ENCODE measurements at places on chromosomes 11 and 22.

DNA sequence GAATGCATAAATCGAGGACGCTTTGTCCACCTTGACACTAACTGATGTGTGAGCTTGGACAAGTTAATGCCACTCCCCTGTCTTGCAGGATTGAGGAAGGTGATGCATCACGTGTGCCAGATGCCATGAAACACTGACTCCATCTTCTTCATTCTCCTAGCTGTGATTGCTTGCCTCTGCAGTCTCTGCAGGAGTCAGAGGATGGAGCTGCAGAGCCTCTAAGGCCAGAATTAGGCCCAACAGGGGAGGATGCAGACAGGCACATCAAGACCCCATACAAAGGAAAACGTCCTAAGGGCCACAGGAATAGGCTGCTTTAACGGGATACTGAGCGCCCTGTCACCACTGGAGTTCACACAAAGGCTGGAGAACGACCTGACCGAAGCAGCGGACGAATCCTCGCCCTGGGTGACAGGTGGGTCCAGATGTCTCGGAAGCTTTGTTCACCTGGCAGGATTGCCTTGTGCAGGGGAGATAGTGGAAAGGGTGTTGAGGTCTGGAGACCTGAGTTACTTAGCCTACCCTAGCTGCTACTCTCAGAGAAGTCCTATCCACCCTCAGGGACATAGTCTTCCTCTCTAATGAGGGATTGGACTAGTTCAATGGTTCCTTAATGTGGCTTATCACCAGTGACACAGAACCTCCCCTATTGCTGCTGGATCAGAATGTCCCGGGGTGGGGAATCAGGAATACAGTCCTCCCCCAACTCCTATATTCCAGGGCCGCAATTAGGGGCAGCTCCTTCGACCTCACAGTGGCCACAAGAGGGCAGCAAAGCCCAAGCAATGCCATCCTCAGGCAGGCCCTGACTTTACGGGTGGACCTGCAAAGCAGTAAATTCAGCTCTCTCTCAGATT, 32.4 kb downstream of the DBX1 start:
- DNase-seq = peak; percentile 80

GRCh38 chr11:9838961-9839360, 175.1 kb downstream of the SWAP70 start:
- DNase-seq = no peak

DNA sequence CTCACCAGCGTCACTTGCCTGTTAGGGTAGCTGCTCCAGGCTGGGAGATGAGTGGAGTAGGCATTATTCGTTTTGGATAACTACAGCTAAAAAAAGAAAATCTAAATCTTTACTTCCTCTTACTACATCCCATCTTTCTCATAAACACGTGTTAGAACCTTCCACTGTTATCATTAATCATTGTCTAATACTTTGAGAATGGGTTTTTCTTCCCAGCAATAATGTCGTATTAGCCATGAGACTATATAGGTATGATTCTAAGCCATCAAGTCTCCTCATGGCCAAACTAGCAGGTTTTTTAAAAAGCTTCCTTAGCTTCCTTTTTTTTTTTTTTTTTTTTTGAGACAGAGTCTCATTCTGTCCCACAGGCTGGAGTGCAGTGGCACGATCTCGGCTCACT, 3.9 kb upstream of the TEF start:
- no peak for DNase-seq

DNA sequence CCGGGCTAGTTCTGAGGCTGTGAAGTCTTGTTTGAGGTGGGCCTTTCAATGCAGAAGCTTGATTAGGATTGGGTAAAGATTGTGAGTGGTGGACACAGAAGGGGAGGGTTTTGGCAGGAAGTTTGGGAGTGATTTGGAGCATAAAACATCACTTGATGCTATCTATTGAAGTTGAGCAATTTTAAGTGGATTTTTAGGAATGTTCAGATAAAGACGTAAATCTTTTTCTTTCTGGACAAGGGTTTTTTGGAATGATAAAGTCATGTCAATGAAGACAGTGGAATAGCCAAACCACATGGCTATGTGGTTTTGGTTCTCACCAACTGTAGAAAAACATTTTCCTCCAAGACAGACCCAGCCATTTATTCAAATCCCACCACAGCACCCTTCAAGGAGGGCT, 111.2 kb upstream of the SNX19 start:
- DNase-seq = no peak

DNA sequence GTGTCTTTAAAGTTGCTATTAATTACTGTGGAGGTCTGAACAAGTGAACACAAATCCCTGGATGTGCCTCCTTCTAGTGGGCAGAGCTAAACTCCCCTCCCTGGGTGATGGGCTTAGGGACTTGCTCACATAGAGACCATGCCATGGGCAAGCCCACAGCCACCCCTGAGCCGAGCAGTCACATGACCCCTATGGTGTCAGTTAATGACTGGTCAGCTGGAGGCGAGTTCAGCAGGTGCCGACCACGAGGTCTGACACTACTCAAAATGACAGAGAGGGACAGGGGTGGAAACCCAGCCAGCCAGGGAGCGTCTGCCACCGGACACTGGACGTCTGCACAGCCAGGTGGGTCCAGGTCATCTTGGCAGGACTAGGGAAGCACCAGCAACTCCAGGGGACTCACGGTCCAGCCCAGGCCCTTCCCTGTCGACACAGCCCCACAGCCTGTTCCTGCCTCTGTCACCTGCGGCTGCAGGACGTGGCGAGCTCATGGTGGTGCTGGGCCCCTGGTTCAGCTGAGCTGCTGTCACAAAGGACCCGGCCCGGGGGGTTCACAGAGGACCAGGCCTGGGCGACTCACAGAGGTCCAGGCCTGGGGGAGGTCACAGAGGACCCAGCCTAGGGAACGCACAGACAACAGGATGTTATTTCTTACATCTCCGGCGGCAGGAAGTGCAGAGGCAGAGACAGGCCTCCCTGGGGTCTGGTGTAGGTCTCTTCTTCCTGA, 135.0 kb downstream of the BRD1 start:
- no peak for DNase-seq

- no peak for DNase-seq
These were observed 2.6 kb upstream of the RAB3IL1 start for GRCh38 chr11:61919705-61920631.

DNA sequence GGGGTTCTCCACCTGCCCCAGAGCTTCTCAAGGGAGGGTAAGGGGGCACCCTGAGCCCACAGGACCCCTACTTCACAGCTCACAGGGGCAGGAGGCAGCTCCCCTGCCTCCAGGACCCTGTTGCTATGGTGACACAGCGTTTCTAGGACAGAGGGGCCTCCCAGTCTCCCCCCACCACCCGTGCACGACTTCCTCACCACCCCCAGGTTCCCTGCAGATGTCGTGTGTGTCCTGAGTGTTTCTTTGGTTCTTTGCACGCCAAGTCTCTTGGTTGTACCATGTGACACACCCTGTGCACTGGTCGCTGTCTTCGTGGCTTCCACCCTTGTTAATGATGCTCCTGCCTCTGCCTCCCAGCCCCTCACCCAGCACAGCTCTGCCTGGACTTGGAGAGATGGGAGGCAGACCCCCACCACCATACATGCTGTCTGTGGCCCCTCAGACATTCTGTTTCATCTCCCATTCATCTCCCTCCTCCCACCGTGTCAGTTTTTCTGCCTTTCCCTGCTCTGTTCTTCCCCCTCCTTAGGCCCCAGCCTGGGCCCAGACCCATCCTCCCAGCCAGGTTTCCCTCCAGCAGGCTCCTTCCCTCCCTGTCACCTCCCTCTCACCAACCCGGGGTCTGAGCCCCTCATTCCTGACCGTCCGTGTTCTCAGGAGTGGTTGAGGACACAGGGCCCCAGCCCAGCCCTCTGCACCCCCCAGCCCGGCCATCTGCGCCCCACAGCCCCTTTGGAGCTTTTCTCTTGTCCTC, 24.5 kb upstream of the RAB1B start:
- DNase-seq = no peak

DNA sequence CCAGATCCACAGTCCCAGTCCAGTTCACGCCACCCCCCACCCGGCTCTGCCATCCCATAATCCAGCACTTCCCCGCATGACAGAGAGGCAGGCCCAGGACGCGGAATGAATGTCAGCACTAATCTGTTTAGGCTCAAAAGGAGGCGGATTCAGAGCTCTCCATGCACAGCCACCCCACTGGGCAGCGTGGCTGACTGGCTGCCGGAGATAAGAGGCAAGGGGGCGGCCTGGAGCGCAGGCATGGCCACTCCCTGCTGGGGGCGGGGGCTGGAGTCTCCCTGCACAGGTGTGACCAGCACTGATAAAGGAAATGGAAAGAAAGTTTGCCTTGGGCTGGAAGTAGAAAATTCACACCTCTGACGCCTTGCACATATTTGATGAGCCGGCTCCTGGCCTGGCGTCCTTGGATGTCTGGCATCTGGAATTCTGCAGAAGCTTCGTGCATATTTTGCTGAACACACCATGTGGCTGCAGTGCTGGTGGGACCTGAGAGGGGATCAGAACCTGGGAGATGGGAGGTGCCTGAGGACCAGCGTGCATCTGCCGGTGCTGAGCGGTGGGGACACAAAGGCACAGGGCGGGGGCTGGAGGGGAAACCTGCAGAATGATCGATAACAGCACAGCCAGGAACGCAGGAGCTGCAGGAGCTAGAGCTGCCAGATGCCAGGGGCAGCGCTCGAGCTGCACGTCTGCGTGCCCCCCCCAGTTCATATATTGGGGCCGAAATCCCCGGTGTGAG, 344.4 kb downstream of the CTTN start:
- no peak for DNase-seq

DNA sequence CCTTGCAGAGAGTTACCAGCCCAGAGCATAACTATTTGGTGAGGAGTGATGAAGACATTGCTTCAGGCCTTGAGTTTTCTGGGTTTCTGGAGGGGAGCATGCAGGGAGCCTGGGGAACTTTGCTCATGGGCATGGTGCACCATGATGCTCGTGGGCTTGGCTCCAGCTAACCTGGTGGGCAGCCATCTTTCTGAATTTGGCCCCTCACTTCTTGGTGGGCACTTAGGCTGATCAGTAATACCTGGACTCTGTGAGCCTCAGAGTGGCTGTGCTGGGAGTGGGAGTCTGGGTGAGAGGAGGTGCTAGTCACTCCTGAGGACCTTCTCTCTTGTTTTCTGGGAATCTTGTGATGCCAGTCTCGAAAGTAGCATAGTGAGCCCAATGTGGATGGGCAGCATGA, 30.6 kb downstream of the AMPD3 start:
- DNase-seq = no peak

DNA sequence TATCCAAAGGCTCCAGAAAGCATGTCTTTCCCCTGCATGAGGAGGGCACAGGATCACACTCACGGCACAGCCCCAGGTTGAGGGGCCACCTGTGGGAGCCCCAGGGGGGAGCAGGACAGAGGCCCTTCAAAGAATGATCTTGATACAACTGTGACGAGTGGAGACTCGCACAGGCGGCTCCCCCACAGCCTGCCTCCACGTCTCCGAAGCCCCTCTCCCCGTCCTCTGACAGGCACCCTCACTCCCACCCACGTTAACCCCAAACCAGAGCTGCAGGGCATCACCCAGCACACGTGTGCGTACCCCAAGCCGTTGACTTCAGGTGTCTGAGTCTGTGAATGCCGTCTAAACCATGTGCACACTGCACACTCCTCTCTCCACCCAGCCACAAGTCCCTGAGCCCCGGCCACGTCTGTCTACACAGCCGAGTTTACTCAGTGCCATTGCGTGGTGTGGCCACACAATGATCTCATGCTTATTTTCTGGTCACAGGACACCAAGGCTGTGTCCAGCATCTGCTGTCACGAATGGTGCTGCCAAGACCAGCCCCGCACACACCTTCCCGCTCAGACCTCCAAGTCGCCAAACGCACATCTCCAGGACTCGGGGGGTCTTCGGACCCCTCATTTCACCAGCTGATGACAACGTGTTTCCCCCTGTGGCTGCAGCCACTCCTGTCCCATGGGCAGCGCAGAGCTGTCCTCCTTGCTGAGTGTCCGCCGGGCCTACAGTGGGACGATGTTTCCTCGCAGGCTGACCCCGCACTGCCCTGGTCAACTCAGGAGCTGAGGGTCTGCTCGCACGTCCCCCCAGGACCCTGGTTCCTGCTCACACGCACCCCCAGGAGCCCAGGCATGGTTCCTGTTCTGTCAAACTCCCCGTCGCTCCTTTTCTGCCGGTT, 251.2 kb downstream of the BRD1 start:
- no peak for DNase-seq

- no peak for DNase-seq
These were observed 52.8 kb downstream of the BCR start for GRCh38 chr22:23233084-23233531.

Data from HEK293T (cell line).